ENCODE measurements at places on chromosomes 1 and 21. TPM values are rescaled to one million over a fixed set of nuclear protein-coding genes. Genes with fewer than 3 reads are reported as not detected.

KISS1 gene
- 0.50 TPM for total RNA-seq

S100A8 gene
- 60.9 TPM for total RNA-seq

TFAP2E gene
- 1.0 TPM for total RNA-seq

CLCNKA gene
- 7.8 TPM for total RNA-seq

SLC16A1 gene
- total RNA-seq = 8.7 TPM

SPAG17 gene
- 10.4 TPM for total RNA-seq

MMEL1 gene
- total RNA-seq = 4.0 TPM

SPRR2B gene
- not detected for total RNA-seq

AMPD2 gene
- total RNA-seq = 55.3 TPM

SPATA46 gene
- total RNA-seq = not detected

NPHS2 gene
- total RNA-seq = 1.2 TPM

COL24A1 gene
- total RNA-seq = 0.54 TPM
